Common myeloid progenitor, CD34-positive (primary cell): ENCODE measurements at places on chromosomes 6 and 20.

DNA sequence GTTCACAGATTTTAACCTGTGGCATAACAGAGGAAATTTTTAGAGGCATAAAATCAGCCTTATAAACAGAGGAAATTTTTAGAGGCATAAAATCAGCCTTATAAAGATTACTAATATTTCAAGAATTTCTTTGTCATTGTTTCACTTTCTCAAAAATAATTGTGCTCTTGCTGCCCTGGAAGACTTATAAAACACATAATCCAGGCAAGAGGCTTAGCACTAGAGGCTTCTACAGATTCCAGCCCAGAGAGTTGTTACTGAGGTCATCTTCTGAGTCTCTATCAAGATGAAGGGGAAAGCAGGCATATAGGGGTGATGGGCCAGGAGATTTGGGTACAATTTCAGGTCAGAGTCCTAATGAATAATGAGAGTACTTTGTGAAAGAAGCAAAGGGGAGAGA lies 85.7 kb downstream of the RFPL4B start:
- DNase-seq, result no peak

DNA sequence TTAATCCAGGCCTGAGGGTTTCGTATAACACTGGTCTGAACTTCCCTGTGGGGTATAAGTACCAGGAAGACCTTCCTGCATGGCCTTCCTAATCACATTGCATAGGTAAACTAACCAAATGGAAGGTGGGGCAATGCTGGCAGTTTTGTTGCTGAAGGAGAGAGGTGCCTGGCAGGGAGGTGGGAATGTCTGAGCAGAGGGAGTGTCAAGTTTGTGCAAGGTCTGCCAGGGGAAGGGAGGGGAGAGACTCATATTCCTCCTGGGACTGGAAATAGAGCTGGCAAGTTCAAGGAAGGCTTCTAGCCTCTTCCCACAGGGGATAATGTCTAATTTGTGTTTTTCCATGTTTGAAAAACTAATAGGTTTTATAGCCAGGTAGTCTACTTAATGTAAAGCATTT lies 70.6 kb downstream of the HDDC2 start:
- DNase-seq, result no peak

DNA sequence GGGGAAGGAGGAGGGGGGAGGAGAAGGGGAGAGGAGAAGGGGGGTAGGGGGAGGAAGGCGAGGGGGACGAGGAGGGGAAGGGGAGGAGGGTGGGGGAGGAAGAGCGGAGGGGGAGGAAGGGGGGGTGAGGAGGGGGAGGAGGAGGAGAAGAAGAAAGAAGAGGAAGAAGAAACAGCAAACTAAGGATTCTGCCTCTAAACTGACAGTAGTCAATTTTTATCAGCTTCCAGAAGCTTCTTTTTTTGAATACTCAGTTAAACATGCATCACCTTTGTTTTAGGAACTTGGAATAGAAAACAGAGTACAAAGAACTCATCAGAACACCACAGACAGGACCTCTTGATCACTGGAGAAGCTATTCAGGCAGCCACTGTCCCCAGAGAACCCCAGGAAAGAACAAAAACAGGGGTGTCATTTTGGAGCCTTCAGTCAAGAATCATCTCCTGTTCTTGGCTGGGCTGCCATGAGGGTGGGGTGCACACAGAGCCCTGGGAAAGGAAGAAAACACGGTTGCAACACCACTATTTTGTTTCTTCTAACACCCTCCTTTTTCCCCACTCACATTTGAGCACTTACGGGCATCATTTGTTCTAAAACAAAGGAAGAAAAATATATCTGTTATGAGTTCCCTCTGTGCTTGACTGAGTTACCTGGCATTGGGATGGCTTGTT lies 67.4 kb downstream of the TMEM170B start:
- DNase-seq, result no peak

DNA sequence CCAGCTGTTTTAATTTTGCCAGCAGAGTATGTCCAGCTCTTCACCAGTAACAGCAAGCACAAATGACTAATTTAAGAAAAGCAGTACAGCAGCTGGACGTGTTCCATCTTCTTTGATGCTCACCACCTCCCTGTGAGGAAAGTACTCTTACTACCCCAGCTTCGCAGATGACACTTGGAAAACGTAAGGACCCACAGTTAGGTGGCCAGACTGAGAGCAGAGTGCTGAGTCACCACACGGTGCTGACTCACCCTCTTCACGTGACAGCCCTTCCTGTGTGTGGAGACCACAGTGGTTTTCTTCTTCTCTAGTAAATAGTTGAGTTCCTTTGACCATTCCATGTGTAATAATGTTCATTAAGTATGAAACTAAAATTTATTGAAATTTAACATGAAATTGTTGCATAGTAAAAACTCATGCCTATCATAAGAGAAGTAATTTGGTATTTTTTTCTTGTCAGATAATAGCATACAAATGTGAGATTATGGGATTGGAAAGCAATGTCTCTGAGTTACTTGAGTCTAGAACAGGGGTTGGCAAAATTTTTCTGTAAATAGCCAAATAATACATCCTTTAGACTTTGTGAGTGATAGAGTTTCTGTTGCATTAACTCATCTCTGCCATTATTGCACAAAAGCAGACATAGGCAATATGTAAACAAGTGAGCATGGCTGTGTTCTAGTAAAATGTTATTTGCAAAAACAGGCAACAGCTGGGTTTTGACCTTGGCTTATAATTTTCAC lies 76.6 kb downstream of the SLX4IP start:
- DNase-seq, result peak; percentile 99

GRCh38 chr6:142470421-142470820 lies 168.6 kb downstream of the ADGRG6 start:
- peak; percentile 13 for DNase-seq

DNA sequence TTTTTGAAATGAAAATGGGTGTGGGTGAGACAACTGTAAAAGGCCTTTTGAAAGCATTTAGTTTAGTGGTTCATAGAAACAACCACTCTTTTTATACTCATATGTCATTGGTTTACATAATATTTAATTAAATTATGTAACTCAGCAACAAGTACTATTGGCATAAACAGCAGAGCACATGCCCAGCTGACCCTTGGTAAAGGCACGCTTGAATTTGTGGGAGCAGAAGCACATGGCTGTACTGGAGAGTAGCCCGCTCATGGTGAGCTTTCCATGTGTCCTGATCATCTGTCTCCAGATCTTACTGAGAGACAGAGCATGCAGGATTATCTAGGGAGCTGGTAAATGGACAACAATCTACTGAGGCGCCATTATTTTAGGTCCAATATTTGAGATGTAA lies 17.1 kb upstream of the KLHL31 start:
- DNase-seq, result no peak

- DNase-seq, result no peak
Measured at GRCh38 chr6:151175662-151176445, 63.9 kb upstream of the AKAP12 start.

DNA sequence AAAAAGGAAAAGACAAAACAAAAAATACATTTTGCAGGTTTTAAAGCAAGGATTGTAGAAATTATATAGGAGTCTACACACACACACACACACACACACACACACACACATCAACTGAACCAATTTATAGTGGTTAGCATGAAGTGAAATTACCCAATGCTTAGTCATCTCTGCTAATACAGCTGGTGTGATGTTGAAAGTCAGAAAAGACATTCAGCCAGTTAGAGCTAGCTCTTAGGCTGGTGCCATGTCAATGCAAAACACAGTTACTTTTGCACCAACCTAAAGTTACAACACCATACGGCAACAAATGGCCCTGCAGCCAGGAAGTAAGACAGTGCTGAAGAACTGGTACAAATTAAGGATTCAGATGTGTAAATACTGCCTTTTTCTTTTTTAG lies 15.2 kb downstream of the FAM210B start:
- DNase-seq, result peak; percentile 94

GRCh38 chr6:73866305-73866704 lies 170.3 kb downstream of the CD109 start:
- no peak for DNase-seq

DNA sequence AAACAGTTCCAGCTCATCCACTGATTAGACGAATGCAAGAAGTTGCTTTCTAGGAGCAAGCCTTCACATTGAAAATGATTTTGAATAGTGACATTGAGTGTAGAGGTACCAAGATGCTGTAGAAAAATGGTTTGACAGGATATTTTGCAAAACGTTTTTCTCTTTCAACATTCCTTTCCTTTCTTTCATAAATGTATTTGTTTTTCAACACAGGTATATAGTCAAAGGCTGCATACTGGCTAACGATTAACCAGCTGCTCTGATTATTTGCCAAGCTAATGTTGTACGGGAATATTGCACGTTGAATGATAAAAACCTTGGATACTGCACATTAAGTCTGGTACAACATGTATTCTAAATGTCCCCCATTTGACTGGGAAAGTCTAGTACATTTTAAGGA lies 78.8 kb upstream of the TENT5A start:
- DNase-seq, result no peak

DNA sequence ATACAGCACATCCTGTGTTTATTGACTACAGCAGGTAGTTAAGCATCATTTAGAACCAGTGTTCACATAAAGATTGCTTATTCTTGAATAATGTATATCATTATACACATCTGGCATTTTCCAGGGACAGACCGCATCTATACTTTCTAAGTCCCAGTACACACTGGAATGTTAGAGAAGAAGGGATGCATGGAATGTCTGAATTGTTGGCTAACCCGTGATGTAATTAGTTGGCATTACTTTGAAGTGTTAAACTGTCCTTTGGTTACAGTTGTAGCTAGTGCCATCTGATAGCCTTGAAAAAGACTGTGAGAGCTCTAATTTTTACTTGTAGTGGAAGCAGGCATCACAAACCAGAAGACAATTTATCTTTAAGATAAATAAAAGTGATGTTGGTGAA lies 29.8 kb upstream of the MCHR2 start:
- no peak for DNase-seq

DNA sequence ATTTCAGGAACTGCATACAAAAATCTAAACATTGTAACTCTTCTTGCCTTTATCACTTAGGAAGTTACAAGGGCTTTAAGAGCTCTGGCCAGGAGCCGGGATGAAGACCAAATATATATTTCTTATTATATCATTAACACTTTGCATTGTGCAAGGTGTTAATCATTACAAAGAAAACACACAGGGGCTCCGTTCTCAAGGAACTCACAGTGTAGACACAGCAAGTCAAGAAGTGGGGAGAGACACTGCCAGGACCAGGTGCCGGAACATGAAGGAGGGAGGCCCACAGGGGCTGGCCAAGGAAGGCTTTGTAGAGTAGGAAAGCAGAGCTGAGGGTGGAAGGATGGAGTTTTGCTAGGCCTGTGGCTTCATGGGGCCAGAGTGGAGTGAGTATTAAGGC lies 17.4 kb downstream of the ITPR3 start:
- DNase-seq, result no peak

GRCh38 chr6:38479331-38479730 lies 160.4 kb downstream of the BTBD9 start:
- DNase-seq, result no peak

DNA sequence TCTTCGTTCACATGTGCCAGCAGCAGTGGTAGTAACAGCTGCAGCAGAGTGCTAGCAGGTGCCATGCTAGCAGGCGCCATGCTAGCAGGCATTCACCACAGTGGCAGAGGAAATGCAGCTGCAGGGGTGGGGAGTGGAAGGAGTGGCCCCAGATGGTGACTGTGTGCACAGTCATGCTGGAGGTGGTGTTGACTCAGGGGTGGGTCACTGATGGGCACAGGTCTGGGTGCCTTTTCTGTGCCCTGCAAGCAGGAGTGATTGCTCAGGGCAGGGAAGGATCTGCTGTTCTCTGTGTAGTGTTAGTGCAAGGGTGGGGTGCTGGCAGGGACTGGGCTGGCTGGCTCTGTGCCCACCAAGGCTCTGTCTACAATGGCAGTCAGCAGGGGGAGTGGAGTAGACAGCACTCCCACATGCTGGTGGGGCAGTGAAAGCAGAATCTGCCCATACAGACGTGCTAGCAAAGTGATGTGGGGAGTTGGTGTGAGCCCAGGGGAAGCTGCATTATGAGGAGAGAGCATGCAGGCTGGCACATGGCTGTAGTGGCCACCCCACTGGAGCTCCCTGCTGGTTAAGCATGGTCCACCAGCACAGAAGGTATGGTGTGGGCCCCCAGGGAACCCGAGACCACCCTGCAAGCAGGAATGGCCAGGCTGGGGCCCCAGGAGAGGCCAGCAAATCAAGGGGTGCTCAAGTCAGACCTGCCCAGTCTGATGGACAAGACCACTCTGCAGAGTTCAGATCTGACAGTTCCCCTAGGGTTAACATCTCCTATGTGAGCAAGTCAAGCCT lies 11.4 kb upstream of the TSPYL4 start:
- DNase-seq, result peak; percentile 40

DNA sequence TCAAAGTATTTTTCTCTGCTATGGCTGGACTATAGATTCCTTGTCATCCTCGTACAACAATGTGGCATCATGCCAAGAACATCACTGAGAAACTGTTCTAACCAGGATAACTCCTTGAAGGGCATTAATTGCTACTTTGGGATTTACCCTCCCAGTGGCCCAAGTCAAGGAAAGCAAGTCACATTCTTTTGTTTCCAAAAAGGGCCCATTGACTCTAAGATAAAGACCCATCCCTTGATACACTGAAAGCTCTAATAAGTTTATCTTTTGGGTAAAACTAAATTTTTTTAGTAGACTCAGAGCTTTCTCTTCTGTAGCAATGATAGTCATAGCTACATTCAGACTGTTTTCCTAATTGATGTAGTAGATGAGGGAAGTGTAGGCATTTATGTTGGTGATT lies at the start of gene OR2J3:
Gene OR2J3, plus strand, starts transcription at position 301 of the 400 bp plus-strand sequence. CDS start 3,833 bp downstream, outside the sequence.
- no peak for DNase-seq

DNA sequence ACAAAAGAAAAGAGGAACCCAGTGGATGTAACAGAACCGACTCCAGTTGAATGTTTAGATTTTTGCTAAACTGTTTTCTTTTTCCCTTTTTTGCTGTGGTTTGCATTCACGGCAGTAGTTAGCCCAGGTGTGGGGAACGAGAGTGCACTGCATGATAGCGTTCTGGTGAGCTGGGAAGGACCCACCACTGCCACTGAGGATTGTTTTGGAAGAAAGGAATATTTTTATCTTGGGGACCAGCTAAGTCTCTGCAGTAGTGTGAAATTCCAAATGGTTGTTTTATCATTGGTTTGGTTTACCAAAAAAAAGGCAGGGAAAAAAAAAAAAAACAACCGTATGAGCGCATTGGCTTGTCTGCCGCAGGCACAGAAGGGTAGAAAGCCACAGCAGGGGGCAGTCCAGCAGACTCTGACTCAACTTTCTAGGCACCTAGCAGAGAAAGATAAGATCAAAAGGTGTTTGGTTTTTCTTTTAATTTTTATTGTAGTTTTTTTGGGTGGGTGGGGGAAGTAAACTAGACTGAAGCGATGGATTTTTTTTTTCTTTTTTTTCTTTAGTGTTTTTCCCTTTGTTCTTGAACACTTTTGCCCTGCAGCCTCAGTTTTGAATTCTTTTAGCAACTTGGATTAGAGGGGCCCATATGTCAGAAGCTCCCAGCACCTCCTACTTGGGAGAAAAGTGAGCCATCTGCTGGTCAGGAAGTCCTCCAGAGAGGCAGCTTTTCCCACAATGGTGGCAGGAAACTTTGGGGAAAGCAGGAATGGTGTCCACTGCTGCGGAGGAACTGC lies 13.5 kb upstream of the RAB5IF start:
- no peak for DNase-seq

DNA sequence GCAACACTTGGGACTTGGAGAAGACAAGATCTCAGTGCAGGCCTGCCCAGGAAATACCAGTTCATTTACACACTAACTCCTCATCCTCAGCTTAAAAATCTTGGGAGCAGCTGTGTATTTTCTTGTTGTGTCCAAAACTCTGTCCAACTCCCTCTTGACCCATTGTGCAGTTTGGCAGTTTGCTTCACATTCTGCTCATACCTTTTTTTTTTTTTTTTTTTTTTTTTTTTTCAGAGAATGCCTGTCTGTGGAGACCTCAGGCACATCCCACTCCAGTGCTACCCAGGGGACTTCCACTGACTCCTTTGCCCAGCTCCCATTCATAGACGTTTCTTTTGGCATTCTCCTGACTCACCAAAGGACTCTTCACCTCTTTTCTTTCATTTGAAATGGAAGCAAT lies 265.8 kb upstream of the TCF21 start:
- DNase-seq, result no peak
